Activated CD8-positive, alpha-beta memory T cell treated with anti-CD3 and anti-CD28 coated beads for 36 hours (primary cell): ENCODE measurements at places on chromosomes 3 and 15. TPM values are rescaled to one million over a fixed set of nuclear protein-coding genes. Genes with fewer than 3 reads are reported as not detected.

The DLL4 gene
- total RNA-seq, result 0.08 TPM

The TRPC1 gene
- 2.1 TPM for total RNA-seq

The MKRN3 gene
- 1.1 TPM for total RNA-seq

The CELF6 gene
- 0.23 TPM for total RNA-seq

The TRPM1 gene
- total RNA-seq, result not detected

The LMOD3 gene
- total RNA-seq, result not detected

The AP3B2 gene
- 0.53 TPM for total RNA-seq

The TUSC2 gene
- total RNA-seq, result 33.6 TPM

The ITIH4 gene
- 6.1 TPM for total RNA-seq

The TEX55 gene
- total RNA-seq, result not detected

The SKOR1 gene
- 0.06 TPM for total RNA-seq

The ESYT3 gene
- total RNA-seq, result 0.13 TPM

The PPARG gene
- 0.80 TPM for total RNA-seq

The SIDT1 gene
- total RNA-seq, result 14.2 TPM

The FSD2 gene
- not detected for total RNA-seq

The COL6A5 gene
- total RNA-seq, result not detected

The TM4SF18 gene
- total RNA-seq, result not detected

The P2RY1 gene
- total RNA-seq, result 0.38 TPM
